Activated T-helper 1 cell treated with anti-CD3 and anti-CD28 coated beads, Interleukin-12 subunit alpha, Interleukin-12 subunit beta, Interleukin-2, Interleukin-4 antibody, amounts not matched to agents 30 ng/mL and 10 ng/mL and 1 ng/mL, durations not matched to agents 14 hours and 24 hours and 36 hours (primary cell): ENCODE measurements at places on chromosomes 1 and 21. TPM values are rescaled to one million over a fixed set of nuclear protein-coding genes. Genes with fewer than 3 reads are reported as not detected.

DNA sequence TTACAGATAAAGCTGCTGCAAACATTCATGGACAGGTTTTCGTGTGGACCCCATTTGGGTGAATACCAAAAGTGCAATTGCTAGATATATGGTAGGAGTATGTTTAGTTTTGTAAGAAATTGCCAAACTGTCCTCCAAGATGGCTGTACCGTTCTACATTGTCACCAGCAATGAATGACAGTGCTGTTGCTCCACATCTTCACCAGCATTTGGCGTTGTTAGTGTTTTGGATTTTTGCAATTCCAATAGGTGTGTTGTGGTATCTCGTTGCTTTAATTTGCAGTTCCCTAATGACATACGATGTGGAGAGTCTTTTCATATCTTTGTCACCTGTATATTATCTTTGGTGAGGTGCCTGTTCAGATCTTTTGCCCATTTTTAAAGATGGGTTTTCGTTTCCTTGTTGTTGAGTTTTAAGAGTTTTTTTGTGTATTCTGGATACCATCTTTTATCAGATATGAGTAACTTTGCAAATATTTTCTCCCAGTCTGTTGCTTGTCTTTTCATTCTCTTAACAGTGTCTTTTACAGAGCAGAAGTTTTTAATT lies 12.1 kb downstream of the CATSPERE start:
- H3K36me3 ChIP-seq: no peaks in the 10 kb centered on the region
- H3K4me1 ChIP-seq: no peaks in the 10 kb centered on the region
- H3K27ac ChIP-seq: no peak overlapping the region
- H3K4me3 ChIP-seq: no peak overlapping the region
- peaks cover 14% of the 10 kb centered on the region for H3K27me3 ChIP-seq
- DNase-seq: no peak

GRCh38 chr21:26365849-26366248 lies 195.3 kb upstream of the APP start:
- no peak overlapping the region for H3K4me3 ChIP-seq
- no peak for DNase-seq
- H3K27me3 ChIP-seq: no peaks in the 10 kb centered on the region
- no peaks in the 10 kb centered on the region for H3K4me1 ChIP-seq
- no peaks in the 10 kb centered on the region for H3K36me3 ChIP-seq
- H3K27ac ChIP-seq: no peak overlapping the region

DNA sequence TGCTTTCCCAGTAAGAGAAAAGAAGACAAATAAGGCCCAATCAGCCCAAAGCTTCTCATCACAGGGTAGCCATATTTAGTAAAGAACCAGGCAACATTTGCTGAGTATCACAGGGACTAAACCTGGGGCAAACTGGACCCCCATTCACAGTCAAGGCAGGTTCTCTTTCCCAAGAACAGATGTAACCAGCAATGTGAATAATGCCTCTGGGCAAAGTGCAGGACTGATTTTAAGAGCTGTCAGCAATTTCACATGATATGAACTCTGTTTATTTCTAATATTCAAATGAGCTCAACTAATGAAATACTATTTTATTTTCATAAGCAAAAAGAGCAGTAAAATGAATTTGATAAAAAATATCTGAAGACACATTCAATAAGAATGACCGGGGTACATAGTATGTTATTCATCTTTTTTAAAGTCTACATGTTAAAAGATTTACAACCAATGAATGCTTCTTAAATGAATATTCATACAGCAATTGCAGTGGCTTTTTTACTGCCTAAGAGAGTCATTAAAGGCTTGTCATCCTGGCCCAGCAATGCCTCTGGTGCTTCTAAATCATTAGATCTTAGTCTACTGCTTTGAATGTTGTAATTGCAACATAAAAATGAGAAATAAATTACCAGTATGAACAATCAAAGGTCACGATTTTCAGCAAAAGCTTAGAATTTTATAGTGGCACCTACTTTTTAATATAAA lies 308.8 kb downstream of the SMYD3 start:
- H3K36me3 ChIP-seq: no peaks in the 10 kb centered on the region
- H3K4me1 ChIP-seq: no peaks in the 10 kb centered on the region
- no peak overlapping the region for H3K27ac ChIP-seq
- H3K27me3 ChIP-seq: no peaks in the 10 kb centered on the region
- H3K4me3 ChIP-seq: no peak overlapping the region
- DNase-seq: no peak

GRCh38 chr1:220726634-220727033 lies 21.5 kb upstream of the MTARC2 start:
- H3K27ac ChIP-seq: no peak overlapping the region
- no peak for DNase-seq
- H3K27me3 ChIP-seq: peaks cover 16% of the 10 kb centered on the region
- no peak overlapping the region for H3K4me3 ChIP-seq

Gene MCOLN3
- 1.3 and 1.7 TPM in 2 replicates for total RNA-seq

DNA sequence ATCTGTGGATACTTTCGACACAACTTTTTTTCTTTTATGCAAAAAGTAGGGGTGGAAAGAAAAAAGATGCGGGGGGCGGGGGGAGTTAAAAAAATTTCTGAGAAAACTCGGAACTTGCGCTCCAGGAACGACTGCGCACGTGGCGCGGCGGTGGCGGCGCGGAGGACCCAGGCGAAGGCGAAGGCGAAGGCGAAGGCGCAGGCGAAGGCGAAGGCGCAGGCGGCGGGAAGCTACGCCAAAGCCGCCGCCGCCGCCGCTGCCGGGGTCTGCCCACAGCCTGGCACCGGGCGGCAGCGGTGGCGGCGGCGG lies 208 bp upstream of the BARHL2 start:
- H3K4me3 ChIP-seq: no peak overlapping the region
- peak overlapping the region; percentile 61 for H3K27ac ChIP-seq
- peaks cover 4% of the 10 kb centered on the region for H3K4me1 ChIP-seq
- H3K36me3 ChIP-seq: no peaks in the 10 kb centered on the region
- H3K27me3 ChIP-seq: peaks cover 84% of the 10 kb centered on the region

DNA sequence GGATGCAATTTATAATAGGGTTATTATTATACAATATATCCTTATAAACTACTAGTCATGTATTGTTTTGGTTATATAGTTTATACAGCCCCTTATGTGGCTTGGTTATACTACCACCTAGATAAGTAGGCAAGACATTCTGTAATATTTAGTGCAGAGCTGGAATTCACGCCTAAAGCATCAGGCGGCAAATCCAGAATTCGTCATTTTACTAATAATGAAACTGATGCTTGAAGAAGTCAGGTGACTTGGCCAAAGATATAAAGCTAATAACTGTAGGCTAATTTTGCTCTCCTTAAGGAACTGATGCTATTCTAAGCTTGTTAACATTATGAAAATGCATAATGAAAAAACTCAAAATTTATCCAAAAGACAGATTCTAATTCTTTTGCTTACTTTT lies 10.8 kb downstream of the NSL1 start:
- DNase-seq: no peak
- peaks cover 24% of the 10 kb centered on the region for H3K36me3 ChIP-seq
- no peaks in the 10 kb centered on the region for H3K27me3 ChIP-seq
- peaks cover 4% of the 10 kb centered on the region for H3K4me1 ChIP-seq
- no peak overlapping the region for H3K27ac ChIP-seq
- no peak overlapping the region for H3K4me3 ChIP-seq

GRCh38 chr1:77534456-77534855 lies 148.0 kb downstream of the ZZZ3 start:
- H3K4me3 ChIP-seq: no peak overlapping the region
- no peak for DNase-seq
- H3K4me1 ChIP-seq: no peaks in the 10 kb centered on the region
- no peaks in the 10 kb centered on the region for H3K36me3 ChIP-seq
- H3K27ac ChIP-seq: no peak overlapping the region

Gene TMEM81
- total RNA-seq: 2.6 and 2.7 TPM in 2 replicates

DNA sequence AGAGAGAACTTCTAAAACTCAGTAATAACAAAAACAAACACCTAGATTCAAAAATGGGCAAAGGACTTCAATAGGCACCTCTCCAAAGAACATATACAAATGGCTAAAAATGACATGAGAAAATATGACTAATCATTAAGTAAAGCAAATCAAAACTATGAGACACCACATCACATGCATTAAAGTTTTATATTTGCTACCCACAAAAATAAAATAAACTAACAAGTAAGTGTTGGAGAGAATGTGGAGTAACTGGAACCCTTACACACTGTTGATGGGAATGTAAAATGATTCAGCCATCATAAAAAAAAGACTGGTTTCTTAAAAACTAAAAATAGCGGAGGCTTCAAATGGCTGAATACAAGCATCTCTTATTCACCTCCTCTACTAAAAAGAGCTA lies 262.1 kb upstream of the PKN2 start:
- H3K4me3 ChIP-seq: no peak overlapping the region
- no peaks in the 10 kb centered on the region for H3K27me3 ChIP-seq
- no peaks in the 10 kb centered on the region for H3K4me1 ChIP-seq
- H3K27ac ChIP-seq: no peak overlapping the region
- no peak for DNase-seq

Gene TMEM200B
- total RNA-seq: 0.47 and 0.56 TPM in 2 replicates

Gene GBP3
- total RNA-seq: 12.0 and 14.5 TPM in 2 replicates

DNA sequence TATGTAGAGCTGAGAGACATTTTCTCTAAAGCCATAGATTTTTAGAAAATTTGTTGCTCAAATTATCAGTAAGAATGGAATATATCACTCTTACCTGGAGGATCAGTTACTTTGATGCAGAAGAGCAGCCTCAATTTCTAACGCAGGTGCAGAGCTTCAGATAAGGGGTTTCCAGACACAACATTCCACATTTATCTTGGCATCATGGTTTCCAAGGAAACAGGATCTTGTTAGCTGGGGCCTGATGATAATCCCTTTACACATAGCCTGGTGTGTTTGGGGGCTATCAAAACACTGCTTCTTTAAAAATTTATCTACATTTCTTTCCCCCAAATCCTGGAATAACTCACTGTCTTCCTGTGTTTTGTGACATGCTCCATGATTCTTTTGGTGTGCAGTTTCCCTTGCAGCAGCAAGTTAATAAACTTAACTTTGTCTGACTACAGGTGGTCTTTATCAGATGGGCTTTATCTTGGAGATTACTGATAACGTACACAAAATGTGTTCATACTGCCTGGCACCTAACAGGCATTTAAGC lies 2.7 kb upstream of the STX12 start:
- DNase-seq: no peak
- peaks cover 16% of the 10 kb centered on the region for H3K4me1 ChIP-seq
- no peaks in the 10 kb centered on the region for H3K27me3 ChIP-seq
- peaks cover 4% of the 10 kb centered on the region for H3K36me3 ChIP-seq

Gene TAS1R1
- not detected in 2 replicates for total RNA-seq

Gene SERINC2
- total RNA-seq: not detected in 2 replicates

DNA sequence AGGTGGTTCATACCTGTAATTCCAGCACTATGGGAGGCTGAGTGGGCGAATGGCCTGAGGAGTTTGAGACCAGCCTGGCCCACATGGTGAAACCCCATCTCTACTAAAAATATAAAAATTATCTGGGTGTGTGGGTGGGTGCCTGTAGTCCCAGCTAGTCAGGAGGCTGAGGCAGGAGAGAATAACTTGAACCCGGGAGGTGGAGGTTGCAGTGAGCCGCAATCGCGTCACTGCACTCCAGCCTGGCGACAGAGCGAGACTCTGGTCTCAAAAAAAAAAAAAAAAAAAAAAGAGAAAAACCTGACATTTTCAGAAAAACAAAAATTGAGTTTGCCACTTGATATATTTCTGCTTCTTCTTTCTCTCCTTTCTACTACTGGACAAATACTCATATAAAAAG lies 24.3 kb downstream of the CA6 start:
- no peak for DNase-seq
- H3K4me3 ChIP-seq: peak overlapping the region; percentile 97
- peaks cover 27% of the 10 kb centered on the region for H3K36me3 ChIP-seq
- H3K27ac ChIP-seq: peak overlapping the region; percentile 98
- H3K4me1 ChIP-seq: peaks cover 67% of the 10 kb centered on the region

- H3K36me3 ChIP-seq: no peaks in the 10 kb centered on the region
- peaks cover 41% of the 10 kb centered on the region for H3K4me1 ChIP-seq
- no peaks in the 10 kb centered on the region for H3K27me3 ChIP-seq
- no peak overlapping the region for H3K4me3 ChIP-seq
Observed at GRCh38 chr1:230147253-230148125, 80.5 kb downstream of the GALNT2 start.

Gene NTMT2
- not detected in 2 replicates for total RNA-seq

DNA sequence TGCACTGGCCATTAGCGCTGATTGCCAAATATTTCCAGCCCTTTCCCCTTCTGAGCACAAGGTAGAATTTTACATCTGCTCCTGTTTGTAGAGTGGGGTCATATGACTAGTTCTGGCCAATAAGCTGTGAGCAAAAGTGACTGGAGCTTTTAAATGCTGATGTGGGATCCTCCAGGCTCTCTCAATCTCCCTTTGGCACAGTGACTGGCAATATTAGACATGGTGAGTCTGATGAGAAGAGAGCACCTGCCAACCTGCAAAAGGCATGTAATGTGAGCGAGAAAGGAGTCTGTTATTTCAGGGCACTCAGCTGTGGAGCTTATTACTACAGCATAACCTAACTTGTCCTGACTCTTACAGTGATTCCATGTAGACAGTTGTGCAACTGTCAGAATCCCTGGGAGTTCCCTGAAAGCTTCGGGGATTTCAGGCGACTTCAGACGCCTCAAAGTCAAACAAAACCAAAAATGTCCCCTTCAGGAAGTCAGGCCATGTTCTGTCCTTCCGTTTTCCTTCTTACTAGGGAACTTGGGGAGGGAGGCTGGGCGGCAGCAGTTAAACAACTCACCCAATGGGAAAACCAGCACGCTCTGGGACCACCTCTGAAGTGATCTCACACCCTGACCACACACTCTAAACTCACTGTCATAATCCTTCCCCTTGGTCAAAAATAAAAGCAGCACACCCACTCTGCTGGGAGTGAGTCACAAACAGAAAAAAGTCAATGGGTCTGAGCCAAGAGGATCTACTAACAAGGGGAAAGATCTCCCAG lies 3.6 kb upstream of the RASSF5 start:
- peaks cover 43% of the 10 kb centered on the region for H3K4me1 ChIP-seq
- peak overlapping the region; percentile 6 for H3K4me3 ChIP-seq
- peak overlapping the region; percentile 65 for H3K27ac ChIP-seq
- H3K36me3 ChIP-seq: peaks cover 10% of the 10 kb centered on the region
- H3K27me3 ChIP-seq: peaks cover 8% of the 10 kb centered on the region
- DNase-seq: peak; percentile 11

Gene OR2T29
- total RNA-seq: not detected in 2 replicates

DNA sequence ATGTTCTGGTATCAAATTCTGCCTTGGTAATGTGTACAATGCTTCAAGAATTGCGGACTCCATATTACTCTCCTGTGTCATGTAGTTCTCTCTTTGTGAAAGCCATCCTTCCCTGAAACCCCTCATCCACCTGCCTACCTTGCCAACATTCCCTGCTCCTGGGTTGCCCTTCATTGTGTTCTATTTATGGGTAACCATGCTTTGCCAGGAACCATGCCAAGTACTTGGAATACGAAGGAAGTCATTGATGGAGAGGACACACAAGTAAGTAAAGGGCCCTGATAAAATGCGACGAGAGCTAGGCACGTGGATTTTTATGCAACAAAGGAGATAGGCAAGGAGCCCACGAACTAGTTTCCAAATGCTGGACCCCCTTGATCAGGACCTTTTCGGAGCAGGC lies 300.8 kb downstream of the DISC1 start:
- peaks cover 15% of the 10 kb centered on the region for H3K27me3 ChIP-seq
- no peaks in the 10 kb centered on the region for H3K36me3 ChIP-seq
- no peak overlapping the region for H3K4me3 ChIP-seq
- H3K4me1 ChIP-seq: no peaks in the 10 kb centered on the region
